Activated T-cell treated with anti-CD3 and anti-CD28 coated beads, Interleukin-2, amount 50 U/mL, for 72 hours (primary cell): ENCODE measurements at places on chromosomes 2 and 18. TPM values are rescaled to one million over a fixed set of nuclear protein-coding genes. Genes with fewer than 3 reads are reported as not detected.

- no peak for DNase-seq
- no peak overlapping the region for H3K27ac ChIP-seq
- peaks cover 39% of the 10 kb centered on the region for H3K4me1 ChIP-seq
- no peak overlapping the region for H3K4me3 ChIP-seq
- peaks cover 5% of the 10 kb centered on the region for H3K36me3 ChIP-seq
These were observed 156.1 kb upstream of the ID2 start for GRCh38 chr2:8525582-8526402.

GRCh38 chr2:67650291-67651133 lies 253.4 kb downstream of the ETAA1 start:
- no peaks in the 10 kb centered on the region for H3K36me3 ChIP-seq
- H3K27me3 ChIP-seq = no peaks in the 10 kb centered on the region
- H3K4me3 ChIP-seq = no peak overlapping the region
- DNase-seq = no peak
- H3K27ac ChIP-seq = no peak overlapping the region

DNA sequence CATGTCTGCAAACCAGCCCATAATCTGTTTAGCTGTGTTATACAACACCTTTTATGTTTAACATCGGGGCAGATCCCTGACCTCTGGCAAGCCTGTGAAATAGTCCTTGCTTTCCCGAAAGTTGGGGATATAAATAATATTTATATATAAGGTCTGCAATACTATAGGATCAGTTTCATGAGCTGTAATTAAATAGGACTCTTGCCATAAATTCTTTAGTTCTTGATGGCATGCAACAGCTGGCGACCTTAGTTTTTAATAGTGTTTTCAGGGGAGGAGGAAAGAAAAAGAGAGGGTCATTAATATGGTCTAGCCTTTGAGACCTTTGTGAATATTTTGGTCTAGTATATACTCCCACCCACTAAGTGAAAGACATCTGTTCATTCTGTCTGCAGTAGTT lies 166.5 kb downstream of the MTX2 start:
- H3K4me3 ChIP-seq = no peak overlapping the region
- H3K36me3 ChIP-seq = peaks cover 2% of the 10 kb centered on the region
- peaks cover 32% of the 10 kb centered on the region for H3K27me3 ChIP-seq
- H3K27ac ChIP-seq = no peak overlapping the region
- no peaks in the 10 kb centered on the region for H3K4me1 ChIP-seq

DNA sequence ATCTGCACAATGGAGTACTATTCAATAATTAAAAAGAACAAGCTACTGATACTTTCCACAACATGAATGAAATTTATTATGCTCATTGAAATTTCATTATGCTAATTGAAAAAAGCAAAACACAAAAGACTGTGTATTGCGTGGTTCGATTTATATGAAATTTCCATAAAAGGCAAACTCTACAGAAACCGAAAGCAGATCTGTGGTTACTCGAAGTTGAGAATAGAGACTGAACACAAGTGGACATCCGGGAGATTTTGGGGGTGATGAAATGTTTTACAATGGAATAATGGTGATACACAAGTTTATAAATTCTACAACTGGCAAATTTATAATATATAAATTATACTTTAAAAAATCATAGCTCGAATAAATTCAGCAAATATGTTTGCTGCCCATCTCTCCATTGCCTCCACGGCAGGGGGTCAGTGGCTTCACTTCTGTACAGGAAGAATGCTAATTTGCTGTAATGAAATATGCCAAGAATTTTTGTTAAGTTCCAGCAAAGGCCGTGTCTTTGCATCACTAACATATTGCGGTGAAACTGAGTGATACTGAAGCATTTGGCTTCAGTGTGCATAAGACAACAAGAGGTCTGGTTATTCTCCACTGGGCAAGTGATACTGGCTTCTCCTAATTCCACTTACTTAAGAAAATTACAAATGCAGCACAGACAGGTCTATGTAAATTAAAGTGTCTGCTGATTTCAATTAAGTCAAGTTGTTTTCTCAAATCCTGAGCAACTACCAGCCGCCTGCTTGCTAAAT lies 96.7 kb downstream of the TMEM163 start:
- H3K36me3 ChIP-seq = peaks cover 5% of the 10 kb centered on the region
- peaks cover 10% of the 10 kb centered on the region for H3K4me1 ChIP-seq
- peaks cover 7% of the 10 kb centered on the region for H3K27me3 ChIP-seq
- DNase-seq = no peak
- no peak overlapping the region for H3K4me3 ChIP-seq

Gene CNGA3
- not detected for total RNA-seq

Gene SERPINB11
- not detected for total RNA-seq
